DMS 273 treated with DMSO at 0.1 percent for 48 hours (cell line): ENCODE measurements at places on chromosomes 6 and 20.

DNA sequence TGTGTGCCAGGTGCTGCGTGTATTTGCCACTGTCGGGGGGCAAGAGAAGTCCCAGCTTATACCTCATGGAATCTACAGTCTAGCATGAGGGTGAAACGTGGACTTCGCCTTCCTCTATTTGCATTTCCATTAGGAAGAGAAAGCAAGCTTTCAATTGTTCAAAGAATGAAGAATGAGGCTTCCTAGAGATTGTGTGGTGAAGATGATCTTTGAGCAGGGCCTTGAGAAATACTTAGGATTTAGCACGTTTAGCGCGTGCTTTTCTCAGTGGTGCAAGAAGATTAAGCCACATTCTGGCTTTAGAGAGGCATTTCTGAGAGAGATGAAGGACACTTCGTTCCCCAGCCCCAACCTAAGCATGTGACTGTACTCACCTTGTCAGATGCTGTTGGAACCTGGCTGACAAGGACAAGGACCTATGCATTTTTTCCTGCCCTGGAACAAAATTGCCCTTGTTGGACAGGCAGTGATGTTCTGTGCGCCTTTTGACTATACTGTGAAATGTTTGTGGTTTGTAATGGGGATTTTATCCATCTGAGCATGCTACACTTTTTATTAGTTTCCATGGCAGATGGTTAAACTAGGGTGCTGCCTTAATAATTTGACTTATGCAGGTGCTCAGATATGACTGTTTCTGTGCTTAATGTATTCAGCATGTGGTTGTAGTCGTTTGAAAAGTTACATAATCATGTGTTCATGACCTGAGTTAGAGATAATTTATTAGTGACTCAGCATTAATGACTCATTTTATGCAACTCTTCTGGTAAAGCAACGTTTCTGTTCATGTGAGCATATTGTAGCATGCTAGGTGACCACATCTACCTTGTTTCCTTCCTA, 10.7 kb downstream of the TULP4 start:
- peak; percentile 60 for DNase-seq

DNA sequence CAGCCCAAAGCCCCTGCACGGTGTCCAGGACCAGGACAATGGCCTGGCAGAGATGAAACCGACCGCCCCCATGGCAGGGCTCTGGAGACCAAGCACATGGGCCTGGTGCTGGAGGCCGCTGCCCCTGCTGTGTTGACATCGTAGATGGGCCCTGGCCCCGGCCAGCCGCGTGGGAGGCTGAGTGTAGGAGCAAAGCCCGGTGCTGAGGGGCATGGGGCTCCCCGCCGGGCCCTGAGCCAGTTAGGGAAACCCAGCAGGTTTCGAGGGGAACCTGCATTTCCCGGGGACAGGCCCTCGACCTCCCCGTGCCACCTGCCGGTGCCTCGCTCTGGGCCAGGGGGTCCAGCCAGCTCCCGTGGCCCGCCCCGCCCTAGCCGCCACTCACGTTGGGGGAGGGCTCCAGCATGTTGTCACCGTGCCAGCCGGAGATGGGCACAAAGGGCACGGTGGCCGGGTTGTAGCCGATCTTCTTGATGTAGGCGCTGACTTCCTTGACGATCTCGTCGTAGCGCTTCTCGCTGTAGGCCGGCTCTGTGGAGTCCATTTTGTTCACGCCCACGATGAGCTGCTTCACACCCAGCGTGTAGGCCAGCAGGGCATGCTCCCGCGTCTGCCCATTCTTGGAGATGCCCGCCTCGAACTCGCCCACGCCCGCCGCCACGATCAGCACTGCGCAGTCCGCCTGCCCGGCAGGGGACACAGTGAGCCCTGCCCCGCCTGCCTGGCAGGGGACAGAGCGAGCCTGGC, 4.3 kb downstream of the EEF1A2 start:
- no peak for DNase-seq

DNA sequence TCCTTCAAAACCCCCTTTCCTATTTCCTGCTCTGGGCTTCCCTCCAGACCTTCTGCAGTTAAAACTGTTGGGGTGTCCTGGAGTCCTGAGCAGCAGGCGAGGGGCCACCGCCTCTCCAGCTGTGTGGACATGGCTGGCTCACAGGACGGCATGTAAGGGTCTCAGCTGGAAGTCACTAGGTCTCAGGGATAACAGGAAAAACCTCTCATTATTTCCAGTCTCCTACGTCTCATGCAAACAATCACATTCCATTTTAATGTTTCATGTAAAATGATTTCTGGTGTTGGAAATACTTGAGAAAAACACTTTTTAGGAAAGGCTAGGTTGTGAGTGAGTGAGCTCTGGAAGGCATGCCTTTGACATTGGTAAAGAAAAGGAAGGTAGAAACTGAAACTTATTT, 158.7 kb downstream of the SCML4 start:
- no peak for DNase-seq

- no peak for DNase-seq
Observed at GRCh38 chr6:42250274-42250931, 32.7 kb upstream of the MRPS10 start.

DNA sequence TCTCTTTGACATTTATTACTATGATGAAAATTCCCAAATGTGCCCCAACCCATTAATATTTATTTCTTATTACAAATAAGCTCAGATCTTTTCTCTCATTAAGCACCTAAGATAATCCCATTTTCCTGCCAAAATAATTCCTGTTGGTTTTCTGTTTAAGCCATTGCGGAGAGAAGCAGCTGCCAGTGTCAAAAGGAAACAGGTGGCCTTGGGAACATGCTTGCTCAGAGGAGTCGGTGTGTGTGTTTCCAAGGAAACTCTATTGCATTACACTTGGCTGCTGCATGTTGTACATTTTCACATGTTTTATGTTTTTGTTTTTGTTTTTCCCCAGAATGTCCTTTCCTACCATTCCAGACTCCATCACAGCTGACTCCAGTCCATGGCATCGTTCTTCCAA, 56.4 kb downstream of the CD24 start:
- peak; percentile 55 for DNase-seq

- DNase-seq, result no peak
Observed at GRCh38 chr20:22823119-22823518, 212.0 kb upstream of the SSTR4 start.

DNA sequence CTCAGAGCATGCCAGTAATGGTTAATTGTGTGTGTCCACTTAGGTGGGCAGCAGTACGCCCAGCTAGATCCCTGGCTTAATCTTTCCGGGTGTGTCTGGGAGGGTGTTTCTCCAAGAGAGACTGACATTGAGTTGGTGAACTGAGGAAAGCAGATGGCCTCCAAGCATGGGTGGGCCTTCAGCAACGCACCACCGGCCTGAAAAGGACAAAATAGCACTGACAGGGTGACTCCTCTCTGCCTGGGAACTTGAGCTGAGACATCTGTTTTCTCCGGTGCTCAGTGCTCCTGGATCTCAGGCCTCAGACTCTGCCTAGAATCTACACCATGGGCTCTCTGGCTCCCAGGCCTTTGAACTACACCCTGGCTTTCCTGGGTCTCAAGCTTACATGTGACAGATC, 43.2 kb downstream of the C6orf118 start:
- DNase-seq, result no peak

GRCh38 chr6:124873066-124873410, 89.2 kb upstream of the RNF217 start:
- no peak for DNase-seq

DNA sequence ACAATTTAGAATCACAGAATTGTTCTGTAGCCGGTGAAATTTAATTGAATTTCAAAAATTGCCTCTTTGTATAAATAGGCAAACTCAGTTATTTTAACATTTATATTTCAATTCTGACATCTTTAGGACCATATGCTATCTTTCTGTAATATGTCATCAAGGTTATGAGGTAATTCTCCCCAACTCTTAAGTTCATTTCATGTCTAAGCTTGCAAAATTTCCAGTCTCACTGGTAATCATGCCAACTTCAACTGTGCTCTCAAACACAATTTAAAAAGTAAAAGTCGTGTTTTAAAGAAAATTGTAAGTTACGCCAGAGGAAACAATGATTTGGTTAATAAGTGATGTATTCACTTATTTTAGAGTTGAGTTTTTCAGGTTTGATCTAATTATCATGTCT, 1.4 kb downstream of the NCOA7 start:
- no peak for DNase-seq

DNA sequence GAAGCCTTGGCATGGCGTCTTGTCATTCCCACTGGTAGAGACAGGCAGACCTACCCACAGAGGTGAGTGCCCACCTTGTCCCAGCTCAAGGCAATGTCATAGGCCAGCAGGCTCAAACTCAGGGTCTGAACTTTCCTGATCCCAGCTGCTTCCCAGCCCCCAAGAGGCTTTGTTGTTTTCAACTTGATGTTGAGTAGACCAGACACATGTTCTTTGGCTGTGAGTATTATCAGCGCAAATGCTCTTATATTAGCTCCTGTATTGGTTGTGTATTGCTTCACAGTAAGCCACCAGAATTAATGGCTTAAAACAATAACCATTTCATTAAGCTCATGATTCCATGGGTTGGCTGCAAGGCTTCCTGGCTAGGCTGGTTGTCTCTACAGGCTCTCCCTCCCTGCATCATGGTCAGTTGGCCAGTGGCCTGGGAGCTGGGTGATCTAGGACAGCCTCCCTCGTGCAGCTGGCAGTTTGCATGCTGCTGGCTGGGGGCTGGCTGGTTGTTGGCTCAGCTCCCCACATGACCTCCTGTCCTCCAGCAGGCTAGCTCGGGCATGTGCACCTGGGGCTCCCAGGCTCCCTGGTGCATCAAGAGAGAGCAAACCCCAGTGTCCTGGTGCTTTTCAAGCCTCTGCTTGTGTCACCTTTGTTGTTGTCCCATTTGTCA, 21.6 kb downstream of the TOX2 start:
- no peak for DNase-seq

DNA sequence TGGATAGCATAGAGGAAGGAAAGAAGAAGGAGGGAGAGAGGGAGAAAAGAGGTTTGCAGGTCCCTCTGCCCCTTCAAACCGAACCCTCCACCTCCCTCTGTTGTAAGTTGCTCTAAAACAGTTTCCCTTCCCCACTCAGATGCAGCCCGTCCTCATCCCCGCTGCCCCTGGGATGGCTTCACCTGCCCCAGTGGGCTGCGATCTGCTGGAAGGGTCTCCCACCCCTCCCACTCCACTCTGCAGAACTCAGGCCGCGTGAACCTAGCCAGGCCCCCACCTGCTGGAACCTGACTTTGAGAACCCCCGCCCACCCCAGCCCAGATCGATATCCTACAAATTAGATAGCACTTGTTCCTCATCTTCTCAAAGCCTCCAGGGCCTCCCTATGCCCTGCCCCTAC, 190.8 kb downstream of the DLL1 start:
- no peak for DNase-seq

GRCh38 chr6:166366921-166367320, 15.8 kb downstream of the MPC1 start:
- DNase-seq, result no peak

DNA sequence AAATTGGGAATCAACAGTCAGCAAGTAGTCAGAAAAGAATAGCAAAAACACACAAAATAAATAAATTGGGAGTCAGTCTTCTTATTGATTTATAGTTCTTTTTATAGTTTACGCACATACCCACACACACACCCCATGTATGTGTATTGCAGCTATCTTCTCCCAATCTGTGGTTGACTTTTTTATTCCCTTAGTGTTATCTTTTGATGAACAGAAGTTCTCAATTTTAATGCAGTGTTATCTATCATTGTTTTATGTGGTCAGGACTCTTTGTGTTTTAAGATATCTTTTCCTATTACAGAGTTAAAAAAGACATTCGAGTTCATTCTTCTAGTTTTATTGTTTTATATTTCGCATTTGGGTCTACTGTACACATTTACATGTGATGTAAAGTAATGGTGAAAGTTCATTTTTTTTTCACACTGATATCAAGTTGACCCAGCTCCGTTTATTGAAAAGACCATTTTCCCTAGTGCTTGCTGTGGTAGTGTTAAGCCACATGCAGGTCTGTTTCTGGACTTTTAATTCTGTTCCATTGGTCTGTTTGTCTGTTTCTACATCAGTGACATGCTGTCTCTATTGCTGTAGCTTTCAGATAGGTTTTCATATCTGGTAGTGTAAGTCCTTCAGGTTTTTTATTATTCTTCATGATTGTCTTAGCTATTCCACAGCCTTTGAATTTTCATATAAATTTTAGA, 78.4 kb downstream of the ZFAND3 start:
- DNase-seq, result no peak

- DNase-seq, result no peak
Observed at GRCh38 chr20:8315639-8316573, 183.8 kb downstream of the PLCB1 start.

GRCh38 chr6:4323322-4323721, 187.9 kb upstream of the ECI2 start:
- DNase-seq, result no peak

GRCh38 chr6:29872791-29873190, 45.2 kb downstream of the HLA-G start:
- peak; percentile 28 for DNase-seq

DNA sequence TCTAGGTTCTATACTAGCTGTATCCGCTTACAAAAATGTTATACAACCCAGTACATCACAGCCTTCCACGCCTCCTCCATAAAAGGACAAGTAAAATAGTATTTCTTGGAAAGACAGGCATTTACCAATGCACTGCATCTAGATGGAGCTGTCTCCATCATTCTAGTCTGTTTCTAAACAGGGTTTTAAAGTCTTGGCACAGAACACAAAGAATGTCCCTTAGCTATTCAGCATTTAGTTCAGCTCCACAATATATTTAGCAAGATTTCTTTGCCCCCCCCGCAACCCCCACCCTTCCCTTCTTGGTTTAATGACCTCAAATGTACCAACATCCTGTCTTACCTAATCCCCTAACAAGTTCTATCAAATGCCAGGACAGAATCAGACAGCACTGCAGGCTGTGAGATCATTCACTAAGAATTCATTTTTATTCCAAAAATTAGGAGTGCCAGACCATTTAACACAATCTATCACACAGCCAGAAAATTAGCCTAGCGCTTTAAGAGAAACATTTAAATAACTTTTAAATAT, 198.6 kb downstream of the BACH2 start:
- no peak for DNase-seq

- no peak for DNase-seq
Observed at GRCh38 chr6:38271081-38271480, 368.6 kb downstream of the BTBD9 start.

- no peak for DNase-seq
Observed at GRCh38 chr6:164379795-164380194, 929.6 kb downstream of the C6orf118 start.

GRCh38 chr20:63054103-63054474, 47.3 kb upstream of the BHLHE23 start:
- no peak for DNase-seq

GRCh38 chr20:35207950-35208611, 18.4 kb upstream of the MMP24 start:
- peak; percentile 51 for DNase-seq

GRCh38 chr6:127199470-127199869, 67.2 kb upstream of the RNF146 start:
- no peak for DNase-seq

DNA sequence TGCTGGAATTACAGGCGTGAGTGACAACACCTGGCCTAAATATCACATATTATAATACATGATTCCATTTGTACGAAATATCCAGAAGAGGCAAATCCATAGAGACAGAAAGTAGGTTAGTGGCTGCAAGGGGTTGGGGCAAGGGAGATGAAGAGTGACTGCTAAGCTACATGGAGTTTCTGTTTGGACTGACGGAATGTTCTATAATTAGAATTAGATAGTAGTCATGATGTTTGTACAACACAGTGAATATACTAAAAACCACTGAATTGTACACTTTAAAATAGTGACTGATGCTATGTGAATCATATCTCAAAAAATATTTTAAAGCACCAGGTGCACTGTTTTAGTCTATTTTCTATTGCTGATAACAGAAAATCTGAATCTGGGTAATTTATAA, 3.7 kb upstream of the HEBP2 start:
- no peak for DNase-seq

GRCh38 chr20:19408971-19409370, 196.5 kb downstream of the SLC24A3 start:
- no peak for DNase-seq

GRCh38 chr6:107179004-107179403, 63.7 kb upstream of the BEND3 start:
- no peak for DNase-seq
